ENCODE measurements at places on chromosomes 12 and 14.

GRCh38 chr14:79543967-79544697 lies 667.2 kb downstream of the DIO2 start:
- DNase-seq = peak; percentile 3

GRCh38 chr12:89783359-89784060 lies 74.9 kb upstream of the ATP2B1 start:
- peak; percentile 48 for DNase-seq

DNA sequence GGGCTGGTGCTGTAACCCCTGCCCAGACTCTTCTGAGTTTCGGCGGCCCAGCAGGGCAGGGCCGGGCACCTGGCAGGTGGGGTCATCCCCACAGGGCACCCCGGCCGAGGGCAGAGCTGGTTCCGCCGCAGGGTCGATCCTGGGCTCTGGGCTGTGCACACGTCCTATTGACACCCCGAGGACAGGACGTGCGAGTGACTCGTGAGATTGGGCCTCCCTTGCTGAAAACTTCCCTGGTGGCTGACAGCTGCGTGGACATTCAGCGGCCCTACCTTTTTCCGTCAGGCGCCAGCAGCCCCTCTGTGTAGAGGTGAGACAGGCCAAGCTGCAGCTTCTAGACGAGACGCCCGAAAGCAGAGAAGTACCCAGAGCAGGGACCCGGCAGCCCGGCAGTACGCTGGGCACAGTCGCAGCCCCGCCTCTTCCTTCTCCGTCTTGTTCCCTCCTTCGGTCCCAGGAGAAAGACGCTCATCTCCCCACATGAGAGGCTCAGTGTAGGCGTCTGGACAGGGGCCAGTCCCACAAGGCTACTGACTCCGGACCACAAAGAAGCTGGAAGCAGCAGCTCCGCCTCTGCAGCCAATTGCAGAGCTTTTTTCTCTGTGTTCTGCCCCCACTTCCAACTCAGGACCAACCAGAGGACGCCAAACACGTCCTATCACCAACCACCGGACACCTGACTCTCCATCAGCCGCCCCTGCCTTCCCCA lies at the start of gene LRCOL1:
TSS of gene LRCOL1 (minus strand) at position 532 of the 709 bp plus-strand sequence. CDS start 4,331 bp downstream, outside the sequence.
- DNase-seq = peak; percentile 14

DNA sequence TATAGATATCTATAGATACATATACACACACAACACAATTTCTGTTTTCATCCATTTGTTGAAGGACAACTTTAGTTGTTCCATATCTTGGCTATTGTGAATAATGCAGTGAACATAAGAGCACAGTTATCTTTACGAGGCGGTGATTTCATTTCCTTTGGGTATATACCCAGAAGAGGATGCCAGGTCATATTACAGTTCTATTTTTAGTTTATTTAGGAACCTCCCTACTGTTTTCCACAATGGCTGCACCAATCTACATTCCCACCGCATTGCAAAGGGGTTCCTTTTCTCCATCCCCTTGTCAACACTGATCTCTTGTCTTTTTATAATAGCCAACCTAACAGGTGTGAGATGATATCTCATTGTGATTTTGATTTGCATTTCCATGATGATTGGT lies 143.4 kb upstream of the ARHGAP5 start:
- DNase-seq = no peak

DNA sequence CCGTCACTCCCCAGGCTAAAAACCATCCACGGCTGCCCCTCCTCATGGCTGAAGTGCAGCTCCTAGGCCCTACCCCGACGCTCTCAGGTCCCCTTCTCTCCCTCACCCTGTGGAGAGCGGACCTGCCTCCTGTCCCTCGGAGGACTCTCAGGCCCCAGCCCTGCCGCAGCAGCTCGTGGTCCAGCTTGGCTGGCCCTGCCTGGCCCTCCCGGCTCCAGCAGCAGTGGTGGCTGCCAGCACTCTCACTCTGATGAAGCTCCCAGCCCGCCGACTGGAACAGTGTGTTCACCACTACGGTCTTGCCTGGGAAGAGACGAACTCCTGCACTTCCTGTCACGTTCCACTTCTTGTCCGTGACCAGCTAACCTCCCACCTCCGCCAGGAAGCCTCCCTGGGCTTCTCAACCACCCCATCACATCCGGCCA lies 11.1 kb downstream of the BAG5 start:
- no peak for DNase-seq

GRCh38 chr14:106115401-106115800 lies 589.0 kb downstream of the TMEM121 start:
- no peak for DNase-seq
